Cortex of kidney (tissue), 1 donor: ENCODE measurements at places on chromosomes 7 and 10.

DNA sequence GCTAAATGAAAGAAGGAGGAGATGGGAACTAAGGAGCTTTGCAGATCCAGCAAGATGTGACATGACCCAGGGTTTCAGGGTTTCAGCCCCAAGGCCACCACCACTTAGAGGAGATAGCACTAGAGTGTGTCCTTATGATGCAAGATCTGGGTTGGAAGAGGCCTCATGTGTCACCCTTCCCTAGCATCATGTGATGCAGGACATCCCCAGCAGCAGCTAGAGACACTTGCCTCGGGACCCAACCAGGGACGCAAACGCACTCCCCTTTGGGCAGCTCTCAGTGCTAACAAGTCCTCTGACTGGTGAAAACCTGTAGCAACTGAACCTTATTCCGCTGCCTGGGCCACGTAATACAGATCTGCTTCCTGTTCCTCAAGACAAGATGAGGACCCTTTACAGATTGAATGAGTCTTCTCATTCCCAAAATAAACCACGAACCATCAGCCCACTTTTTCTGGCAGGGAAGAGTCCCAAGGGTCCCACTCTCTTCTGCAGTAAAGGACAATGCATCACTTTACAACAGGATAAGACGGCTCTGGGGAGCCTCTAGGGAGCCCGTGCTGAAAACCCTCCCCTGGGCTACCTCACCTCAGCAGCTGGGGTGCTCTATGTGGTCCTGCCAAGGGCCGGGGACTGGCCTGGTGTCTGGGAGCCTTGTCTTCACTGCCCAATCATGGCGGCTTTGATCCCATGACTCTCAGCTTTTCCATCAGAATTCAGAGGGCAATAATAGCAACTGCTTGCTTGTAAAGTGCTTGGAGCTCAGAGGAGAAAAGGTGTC, 44.8 kb upstream of the GDF10 start:
- DNase-seq = no peak

GRCh38 chr7:157097056-157097329, 41.7 kb upstream of the UBE3C start:
- DNase-seq = no peak

DNA sequence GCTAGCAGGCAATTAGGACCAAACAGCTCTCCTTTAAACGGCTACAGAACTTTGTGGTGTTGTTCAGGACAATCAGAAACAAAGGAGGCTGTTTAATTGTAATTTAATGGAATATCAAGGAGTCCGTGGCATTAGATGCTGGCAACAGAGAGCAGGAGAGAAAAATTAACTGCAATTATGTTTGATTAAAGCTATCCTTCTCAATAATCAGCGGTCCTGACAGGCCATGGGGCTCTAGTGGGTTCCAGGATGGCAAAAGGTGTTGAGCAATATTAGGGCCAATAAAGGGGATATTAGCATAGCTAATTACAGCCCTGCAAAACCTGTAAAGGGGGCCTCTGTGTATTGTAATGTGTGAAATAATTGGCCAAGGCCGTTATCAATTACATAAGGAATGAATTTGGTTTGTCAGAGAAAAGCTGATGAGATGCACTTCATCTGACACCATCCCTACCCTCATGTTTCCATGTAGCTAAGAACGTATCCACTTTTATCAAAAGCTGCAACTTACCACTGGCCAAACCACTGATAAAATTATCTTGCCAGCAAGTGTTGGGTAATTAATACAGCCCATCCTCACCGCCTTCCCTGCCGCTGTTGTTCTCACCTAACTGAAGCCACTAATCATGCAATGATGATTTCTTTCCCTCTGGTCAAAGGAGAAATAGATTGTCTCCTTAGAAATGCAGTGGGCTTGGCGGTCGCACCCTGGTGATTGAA, 81.6 kb downstream of the EBF3 start:
- DNase-seq = no peak

DNA sequence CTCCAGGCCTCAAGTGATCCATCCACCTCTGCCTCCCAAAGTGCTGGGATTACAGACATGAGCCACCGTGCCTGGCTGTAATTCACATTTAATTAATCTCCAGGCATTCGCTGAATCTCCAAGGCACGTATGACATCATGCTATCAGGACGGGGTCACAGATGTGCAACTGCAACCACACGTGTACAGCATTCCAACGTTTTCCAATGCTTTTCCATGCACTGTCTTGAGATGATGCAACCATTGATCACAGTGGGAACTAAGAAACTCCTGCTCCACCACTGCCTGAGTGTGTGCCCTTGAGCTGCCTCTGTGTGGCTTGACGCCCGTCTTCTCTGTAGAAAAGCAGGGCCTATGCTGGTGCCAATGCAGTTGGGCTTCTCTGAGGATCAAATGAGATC, 119.8 kb upstream of the LYZL2 start:
- DNase-seq = no peak

GRCh38 chr7:88206254-88206653, 13.6 kb downstream of the SRI start:
- no peak for DNase-seq

GRCh38 chr7:41825927-41826480, 123.1 kb upstream of the INHBA start:
- no peak for DNase-seq

DNA sequence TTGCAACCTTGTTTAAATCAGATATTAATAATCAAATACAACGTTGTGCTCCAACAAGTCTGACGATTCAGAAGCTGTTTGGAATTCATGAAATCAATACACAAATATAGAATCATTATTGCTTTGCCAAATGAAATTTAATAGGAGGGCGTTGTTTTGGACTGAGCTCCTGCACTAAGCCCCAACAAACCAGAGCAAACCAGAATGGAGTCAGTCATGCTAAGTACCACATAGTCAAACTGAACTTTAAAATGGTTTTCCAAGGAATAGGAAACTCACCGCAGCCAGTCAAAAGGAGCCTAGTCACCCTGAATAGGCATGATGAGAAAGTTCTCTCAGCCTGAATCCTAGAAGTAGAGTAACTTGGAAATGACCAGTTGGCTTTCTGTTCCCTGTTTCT, 53.7 kb downstream of the HACD1 start:
- no peak for DNase-seq

DNA sequence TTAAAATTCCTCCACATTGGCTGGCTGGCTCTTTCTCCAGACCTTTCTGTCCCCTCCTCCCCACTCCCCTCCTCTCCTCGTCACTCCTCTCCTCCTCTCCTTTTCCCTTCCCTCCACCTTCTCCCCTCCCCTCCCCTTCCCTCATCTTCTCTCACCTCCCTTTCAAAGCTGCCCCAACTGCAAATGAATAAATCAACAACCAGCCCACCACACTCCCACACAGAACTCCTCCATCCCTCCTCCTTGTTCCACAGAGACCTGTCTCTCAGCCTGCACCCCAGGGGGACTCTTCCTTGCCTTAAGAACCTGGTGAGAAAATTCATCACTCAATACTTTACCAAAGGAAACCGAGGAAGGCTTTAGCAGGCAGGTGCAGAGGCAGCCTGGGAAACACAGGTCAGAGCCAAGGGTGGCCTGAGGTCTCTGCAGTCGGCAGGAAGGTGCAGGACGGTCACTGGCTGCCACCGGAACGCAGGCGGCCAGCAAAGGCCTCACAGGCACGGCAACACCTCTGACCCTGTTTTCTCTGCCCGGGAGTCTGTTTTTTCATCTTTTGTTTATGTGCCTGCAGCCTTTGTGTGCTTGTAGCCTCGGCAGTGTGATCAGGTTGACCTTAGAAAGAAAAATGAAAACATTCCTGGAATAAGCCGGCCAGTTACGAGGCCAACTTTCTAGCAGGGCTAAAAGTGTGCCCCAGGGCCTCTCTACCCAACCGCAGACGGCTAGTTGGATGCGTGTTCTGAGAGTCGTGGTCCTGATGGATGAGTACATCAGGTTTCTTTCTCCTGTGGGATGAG, 207.6 kb upstream of the KLF6 start:
- DNase-seq = no peak

- DNase-seq = no peak
These were observed 359.0 kb upstream of the ANKRD30A start for GRCh38 chr10:36766415-36766810.

DNA sequence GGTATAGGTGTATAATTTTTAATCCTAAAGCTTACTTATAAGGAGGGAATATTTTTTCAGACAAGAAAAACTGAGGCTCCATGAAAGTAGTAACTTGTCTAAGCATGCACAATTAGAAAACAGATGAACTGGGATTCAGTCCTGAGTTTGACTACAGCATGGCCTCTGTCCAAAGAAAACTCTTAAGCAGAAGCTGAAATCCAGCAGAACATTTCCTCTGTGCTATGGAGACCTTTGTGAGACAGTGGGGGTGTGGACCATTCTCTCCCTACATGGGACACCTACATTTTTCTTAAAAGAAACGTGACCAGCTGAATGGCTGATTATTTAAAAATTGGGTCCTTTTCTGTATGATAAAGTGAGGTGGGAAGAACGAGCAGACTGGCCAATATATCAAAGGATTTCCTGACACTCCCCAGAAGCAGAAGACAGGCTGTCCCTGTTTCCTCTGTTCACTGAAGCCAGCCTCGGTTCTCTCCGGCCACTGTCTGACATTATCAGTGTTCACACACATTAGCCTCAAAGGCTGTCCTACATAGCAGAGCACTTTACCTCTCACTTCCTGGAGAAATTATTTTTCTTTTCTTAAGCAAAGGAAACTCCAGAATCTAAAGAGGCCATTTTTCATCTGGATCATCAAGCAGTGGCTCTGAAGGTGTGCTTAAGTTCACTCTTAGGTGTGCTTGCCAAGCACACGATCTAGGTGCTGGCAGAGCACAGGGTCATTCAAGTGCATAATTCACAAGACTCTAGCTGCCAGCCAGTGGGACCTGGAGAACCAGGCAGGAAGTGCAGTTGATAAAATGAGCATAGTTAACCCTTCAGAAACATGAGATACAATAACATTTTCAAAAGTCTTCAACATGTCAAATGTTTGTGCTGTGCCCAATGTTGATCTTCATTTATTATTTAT, 40.4 kb upstream of the KIAA1217 start:
- no peak for DNase-seq

DNA sequence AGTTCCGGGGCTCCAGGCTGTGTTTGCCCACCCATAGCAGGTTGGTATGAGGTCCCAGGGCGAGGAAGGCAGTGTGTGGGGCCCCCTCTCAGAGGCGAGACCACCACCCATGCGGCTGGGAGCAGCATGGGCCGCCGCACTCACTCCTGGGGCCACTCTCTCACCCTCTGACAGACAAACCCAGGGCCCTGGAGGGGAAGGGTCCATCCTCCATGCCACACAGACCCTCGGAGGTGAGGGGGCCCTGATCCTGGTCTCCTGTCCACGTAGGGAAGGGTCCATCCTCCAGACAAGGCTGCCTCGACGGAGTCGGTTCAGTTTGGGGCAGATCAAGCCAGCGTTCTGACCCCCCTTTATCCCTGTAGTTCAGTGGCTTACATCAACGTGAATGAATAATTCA, 230.8 kb downstream of the ELFN1 start:
- no peak for DNase-seq

DNA sequence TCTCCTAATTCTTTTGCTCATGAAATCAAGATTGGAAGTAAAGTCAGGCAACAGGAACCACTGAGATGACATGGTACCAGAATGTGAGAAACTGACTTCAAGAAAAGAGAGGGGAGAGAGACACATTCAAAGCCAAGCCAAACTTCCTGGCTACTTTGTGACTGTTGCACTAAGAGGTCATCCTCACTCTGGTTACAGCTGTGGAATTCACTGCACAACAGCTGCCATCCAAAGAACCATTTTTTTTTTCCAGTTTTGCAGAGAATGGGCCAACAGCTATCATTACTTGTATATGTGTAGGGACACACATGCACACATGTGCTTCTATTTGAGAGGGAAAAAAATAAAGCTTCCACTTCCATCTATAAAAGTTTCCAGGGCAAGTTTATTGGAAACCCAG, 203.5 kb downstream of the GLI3 start:
- DNase-seq = no peak

GRCh38 chr7:14341200-14341775, 351.8 kb upstream of the ETV1 start:
- no peak for DNase-seq

- DNase-seq = no peak
These were observed 146.0 kb downstream of the PLXNA4 start for GRCh38 chr7:132430041-132430855.

- no peak for DNase-seq
These were observed 253.5 kb downstream of the MAGI2 start for GRCh38 chr7:79199961-79200360.

DNA sequence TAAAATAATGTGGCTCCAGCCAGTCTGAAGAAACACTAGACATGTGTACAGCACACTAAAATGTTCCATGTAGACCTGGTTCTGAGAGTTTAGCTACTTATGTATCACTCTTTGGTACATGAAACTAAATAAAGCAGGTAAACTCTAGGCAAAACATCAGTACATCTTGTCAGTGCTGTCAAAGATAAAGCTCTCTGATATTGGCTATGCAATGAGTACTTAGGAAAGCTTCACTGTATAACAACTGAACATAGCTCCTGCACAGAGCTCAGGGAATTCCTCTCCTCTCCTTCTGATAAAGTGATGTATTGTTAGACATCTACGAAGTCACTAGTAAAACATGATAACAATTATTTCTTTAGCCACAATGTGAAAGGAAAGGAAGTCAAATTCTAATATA, 3.5 kb downstream of the LRRN3 start:
- no peak for DNase-seq

GRCh38 chr10:113665806-113666354, 2.0 kb upstream of the NRAP start:
- DNase-seq = no peak

DNA sequence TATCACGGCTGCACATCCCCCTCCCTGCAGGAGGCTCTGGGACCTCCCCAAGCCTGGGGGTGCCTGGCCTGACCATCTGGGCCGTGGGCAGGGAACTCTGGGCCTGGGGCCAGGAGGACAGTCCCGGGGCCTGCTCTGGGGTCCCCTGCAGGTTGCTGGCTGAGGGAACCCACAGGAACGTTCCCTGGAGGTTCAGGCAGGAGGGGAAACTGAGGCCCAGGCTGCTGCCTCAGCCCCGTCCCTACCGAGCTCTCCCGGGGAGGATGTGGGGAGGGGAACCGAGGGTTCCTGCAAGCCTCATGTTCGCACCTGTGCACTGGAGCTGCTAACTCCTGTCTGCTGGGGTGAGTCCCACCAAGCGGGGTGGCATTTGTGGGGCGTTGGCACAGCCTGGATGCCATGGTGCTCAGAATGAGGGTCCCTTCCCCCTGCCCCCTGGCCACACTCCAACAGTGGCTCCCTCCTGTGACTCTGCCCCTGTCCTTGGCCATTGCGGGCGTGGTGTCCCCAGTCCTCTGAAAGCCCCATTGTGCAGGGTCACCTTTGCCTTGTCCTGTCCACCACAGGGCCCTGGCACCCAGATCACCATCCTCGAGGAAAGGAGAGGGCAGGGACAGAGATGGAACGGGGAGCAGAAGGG, 9.4 kb downstream of the ELFN1 start:
- DNase-seq = no peak

- no peak for DNase-seq
These were observed 118.9 kb upstream of the TMEM72 start for GRCh38 chr10:44792119-44792775.
